ENCODE measurements at places on chromosomes 16 and 17. TPM values are rescaled to one million over a fixed set of nuclear protein-coding genes. Genes with fewer than 3 reads are reported as not detected.

- DNase-seq: no peak
Measured at GRCh38 chr16:4570086-4570485, 13.9 kb downstream of the C16orf96 start.

- DNase-seq: no peak
Measured at GRCh38 chr17:72747501-72747900, 345.0 kb downstream of the SLC39A11 start.

Gene SOX9
- not detected for total RNA-seq

Gene KRT12
- total RNA-seq: not detected

Gene KRTAP9-4
- total RNA-seq: not detected

All from activated CD8-positive, alpha-beta T cell treated with anti-CD3 and anti-CD28 coated beads for 36 hours (primary cell).